ENCODE measurements at places on chromosomes 7 and 10.

- DNase-seq: no peak
Measured at GRCh38 chr7:127383123-127383835, 9.2 kb downstream of the ZNF800 start.

DNA sequence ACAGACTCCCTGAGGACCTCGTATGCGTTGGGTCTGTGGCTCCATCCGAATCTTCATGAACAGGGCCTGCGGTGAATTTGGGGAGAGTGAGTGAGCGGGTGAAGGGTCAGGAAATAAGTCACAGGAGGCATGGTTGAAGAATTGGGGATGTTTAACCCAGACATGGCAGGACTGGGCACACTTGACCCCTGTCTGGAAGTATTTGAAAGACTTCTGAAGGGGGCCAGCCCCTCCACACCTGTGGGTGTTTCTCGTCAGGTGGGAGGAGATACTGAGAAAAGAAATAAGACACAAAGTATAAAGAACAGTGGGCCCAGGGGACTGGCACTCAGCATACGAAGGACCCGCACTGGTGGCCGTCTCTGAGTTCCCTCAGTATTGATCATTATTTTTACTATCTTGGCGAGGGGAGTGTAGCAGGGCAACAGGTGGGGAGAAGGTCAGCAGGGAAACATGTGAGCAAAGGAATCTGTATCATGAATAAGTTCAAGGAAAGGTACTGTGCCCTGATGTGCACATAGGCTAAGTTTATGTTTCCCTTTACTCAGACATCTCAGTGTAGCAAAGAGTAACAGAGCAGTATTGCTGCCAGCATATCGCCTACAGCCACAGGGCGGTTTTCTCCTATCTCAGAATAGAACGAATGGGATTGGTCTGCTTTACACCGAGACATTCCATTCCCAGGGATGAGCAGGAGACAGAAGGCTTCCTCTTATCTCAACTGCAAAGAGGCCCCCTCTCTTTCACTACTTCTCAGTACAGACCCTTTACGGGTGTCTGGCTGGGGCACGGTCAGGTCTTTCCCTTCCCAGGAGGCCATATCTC, 38.2 kb upstream of the PFKFB3 start:
- DNase-seq: no peak

GRCh38 chr7:4789194-4790077, 14.0 kb downstream of the AP5Z1 start:
- DNase-seq: no peak

GRCh38 chr7:25295387-25295786, 67.1 kb upstream of the NPVF start:
- no peak for DNase-seq

- no peak for DNase-seq
Measured at GRCh38 chr10:119805702-119806230, 66.9 kb downstream of the MCMBP start.

- no peak for DNase-seq
Measured at GRCh38 chr10:58712982-58713381, 200.3 kb downstream of the BICC1 start.

DNA sequence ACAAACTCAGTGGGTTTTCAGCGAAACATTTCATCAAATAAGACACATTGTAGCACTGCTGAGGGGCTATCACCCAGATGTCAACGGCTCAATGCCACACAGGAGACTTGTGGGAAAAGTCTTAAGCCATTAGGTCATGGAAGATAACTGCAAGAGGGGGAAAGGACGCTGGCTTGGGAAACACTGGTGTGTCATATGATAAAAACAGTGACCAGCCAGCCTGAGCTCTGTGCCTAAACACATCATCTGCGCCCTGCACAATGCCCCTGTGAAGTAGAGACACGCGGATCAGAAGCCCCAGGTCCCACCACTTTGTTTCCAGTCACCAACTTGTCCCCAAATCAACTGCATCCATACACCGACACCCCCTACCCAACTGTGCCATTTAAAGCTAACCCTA, 116.7 kb downstream of the TNS3 start:
- no peak for DNase-seq

- DNase-seq: no peak
Measured at GRCh38 chr7:144936314-144936713, 100.5 kb upstream of the TPK1 start.

Data from right forelimb (tissue), 1 donor.